ENCODE measurements at places on chromosomes 3 and 15.

GRCh38 chr3:144296808-144297207 lies 325.2 kb downstream of the DIPK2A start:
- DNase-seq = no peak

DNA sequence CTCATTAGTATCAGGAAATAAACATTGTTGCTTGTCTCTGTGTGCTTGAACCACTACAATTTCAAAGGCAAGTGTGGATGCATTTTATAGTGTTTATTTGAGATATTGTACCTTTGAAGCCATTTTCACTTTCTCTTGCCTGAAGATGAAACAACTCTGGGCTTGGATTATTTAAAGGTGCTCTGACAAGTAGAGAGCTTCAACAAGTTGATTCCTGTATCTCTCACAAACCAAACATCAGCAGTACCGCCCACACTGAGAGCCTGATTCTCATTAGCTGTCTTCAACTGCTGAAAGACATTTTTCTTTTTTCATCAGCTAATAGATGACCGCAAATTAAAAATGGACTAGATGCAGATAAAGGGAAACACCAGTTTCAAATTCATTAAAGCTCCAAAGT lies 806 bp upstream of the CERS3 start:
- no peak for DNase-seq

GRCh38 chr15:64696481-64696880 lies 78.9 kb downstream of the RBPMS2 start:
- no peak for DNase-seq

GRCh38 chr3:150067561-150067960 lies 96.9 kb upstream of the PFN2 start:
- no peak for DNase-seq

DNA sequence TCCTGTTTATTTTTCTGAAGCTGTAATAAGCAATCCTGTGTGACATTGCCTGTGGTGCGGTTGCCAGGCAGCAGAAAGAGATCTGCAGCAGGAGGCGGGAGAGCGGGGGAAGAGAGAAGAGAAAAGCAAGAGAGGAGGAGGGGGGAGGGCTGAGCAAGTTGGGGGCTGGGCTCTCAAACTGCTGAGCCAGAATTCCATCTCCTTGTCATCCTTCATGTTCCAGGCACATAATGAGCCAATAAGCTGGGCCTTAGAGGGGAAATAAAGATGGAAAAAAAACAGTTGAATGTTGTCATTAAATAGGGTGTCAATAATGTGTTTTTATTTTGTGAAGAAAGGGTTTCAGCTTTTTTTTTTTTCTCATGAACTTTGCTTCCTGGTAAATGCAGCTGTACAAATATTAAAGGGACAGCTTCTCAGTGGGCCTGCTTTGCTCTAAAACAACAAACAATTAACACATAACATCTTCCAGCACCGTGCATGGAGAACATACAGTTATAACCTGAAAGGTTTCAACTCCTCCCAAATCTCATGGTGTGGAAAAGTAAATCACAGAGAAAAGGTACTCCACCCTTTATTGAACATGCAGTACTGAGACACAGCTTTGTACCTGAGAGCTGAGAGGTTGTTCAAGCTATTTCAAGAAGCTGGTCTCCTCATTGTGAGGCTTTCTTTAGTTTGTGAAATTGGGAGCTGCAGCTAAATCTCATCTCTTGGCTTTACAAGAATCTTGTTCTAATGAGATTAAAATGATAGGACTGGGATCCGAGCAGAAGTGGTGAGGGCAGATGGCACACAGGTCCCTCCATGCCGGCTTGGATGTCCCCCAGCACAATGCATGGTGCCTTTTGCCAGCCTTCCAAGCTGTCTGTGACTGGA lies 451.1 kb upstream of the KCNMB2 start:
- peak; percentile 2 for DNase-seq
